ENCODE measurements at places on chromosomes 7 and 10.

DNA sequence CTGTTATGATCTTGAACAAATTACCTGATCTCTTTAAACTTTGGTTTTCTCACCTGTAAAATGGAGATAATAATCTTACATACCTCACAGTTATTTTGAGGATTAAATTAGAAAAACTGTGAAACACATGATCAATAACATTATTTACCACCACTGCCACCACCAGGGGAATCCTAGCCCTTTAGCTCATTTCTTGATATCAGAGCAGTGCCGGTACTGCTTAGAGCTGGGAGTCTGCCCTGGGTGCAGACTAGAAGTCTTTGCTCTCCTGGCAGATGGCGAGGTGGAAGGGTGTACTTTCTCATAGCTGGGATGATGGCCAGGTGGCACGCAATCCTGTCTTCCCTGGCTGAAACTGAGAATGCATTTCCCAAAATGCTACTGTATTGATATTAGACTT, 12.7 kb upstream of the EFCAB10 start:
- no peak for DNase-seq

DNA sequence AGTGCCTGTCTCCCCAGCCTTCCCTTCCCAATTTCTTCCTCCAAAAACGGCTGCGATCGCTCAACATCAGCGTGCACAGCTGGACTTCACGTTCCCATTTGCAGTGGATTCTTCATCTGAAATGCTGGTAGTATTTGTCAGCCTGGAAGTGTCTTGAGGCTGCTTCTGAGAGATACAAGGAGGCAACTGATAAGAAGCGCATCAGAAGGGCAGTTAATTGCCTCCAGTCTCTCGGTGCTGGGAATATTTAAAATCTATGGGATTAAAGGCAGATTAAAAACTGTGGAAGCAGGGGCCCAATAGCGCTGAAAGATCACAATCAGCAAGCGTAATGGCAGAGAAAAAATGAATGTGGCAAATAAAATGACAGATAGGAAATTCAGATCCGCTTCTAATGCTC, 450.0 kb downstream of the GATA3 start:
- no peak for DNase-seq

DNA sequence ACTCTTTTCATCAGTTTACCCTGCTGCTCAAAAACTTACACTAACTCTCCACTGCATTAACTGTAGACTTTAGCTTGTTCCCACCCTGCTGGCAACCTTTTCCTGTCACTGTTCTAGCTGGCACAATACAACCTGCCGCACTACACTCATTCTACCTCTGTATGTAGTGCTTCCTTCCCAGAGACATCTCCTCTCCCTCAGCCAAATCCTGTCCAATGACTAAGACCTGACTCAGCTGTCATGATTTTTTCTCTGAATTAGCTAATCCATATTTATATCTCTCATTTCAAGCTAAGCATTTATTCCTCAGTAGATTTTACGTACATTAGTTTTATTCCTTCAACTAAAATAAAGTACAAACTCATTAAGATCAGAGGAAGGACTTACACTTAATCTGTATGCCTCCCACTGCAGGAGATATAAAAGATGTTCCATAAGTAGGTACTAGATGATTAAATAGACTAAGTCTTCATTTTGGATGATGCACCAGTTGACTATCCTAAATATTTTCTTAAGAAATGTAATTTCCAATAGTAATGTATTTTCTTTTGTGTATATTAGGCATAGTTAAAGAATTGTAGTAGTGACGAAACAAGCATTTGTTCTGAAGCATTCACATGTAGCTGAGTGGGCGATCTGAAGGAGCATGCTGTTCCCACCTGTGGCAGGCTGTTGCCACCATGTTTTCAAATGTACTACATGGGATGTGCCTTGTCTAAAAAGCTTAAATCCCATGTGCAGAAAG, 189.1 kb downstream of the SKAP2 start:
- DNase-seq: no peak

DNA sequence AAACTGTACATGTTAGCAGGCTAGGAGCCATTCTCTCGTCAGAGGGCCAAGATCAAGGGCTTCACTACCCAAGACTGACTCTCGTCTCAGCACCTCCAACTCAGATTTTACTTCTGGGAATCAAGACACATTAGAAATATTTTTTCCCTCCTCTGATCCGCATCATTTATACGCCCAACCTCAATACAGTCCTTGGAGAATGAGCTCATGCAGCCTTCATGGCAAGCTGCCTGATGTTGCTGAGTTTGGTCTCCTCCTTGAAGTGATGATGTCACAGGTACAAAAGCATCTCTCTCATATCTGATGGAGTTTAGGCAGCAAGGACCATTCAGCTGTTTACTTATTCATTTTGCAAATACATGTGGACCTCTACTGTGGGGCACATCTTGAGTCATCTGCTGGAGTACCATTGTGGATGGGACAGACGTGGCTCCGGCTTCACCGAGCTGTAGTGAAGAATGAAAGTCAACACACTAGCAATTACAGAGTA, 114.0 kb downstream of the BMPER start:
- DNase-seq: no peak

DNA sequence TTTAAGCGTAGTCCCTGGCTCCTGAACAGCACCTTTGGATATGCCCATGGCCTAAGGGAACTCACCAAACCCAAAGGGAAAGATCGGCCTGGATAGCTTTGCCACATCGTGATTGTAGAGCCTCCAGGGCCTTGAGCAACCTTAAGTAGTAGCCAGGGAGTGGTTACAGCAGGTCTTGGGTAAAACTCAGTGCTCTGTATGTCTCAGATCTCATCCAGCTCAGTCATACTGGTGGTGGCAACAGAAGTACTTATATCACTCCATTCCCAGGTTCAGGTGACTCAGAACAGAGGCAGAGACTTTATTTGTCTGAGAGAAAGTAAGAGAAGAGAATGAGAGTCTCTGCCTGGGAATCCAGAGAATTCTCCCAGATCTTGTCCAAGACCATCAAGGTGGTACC, 39.1 kb upstream of the AASS start:
- DNase-seq: no peak

DNA sequence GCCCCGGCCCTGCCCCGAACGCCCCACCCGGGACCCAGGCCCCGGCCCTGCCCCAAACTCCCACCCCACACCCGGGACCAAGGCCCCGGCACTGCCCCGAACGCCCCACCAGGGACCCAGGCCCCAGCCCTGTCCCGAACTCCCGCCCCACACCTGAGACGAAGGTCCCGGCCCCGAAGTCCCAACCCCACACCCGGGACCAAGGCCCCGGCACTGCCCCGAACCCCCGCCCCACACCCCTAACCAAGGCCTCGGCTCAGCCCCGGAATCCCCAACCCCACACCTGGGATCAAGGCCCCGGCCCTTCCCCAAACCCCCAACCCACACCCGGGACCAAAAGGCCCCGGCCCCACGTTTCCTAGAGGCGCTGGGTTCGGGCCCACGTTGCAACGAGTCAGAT, 1.1 kb upstream of the LARP4B start:
- no peak for DNase-seq

- no peak for DNase-seq
Measured at GRCh38 chr10:17561111-17561510, 56.1 kb downstream of the HACD1 start.
